ENCODE measurements at places on chromosomes 6 and 20.

- no peak for DNase-seq
These were observed 963.3 kb upstream of the GJE1 start for GRCh38 chr6:141169419-141169818.

- no peak for DNase-seq
These were observed 66.1 kb downstream of the ADGRB3 start for GRCh38 chr6:68701159-68701558.

DNA sequence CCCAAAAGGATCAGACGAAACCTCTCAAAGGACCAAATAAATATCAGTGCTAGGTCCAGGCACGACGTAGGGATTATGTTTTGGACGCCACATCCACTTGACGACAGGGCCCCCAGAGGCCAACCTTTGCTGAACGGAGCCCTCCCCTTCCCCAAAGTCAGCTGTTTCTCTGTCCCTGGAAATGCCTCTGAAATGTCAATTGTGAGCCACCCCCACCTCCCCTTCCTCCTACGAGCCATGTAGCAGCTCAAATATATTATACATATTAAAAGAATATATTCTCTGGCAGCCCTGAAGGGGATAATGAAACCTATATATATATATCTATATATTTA is 39.6 kb upstream of the BLCAP start:
- DNase-seq: no peak

DNA sequence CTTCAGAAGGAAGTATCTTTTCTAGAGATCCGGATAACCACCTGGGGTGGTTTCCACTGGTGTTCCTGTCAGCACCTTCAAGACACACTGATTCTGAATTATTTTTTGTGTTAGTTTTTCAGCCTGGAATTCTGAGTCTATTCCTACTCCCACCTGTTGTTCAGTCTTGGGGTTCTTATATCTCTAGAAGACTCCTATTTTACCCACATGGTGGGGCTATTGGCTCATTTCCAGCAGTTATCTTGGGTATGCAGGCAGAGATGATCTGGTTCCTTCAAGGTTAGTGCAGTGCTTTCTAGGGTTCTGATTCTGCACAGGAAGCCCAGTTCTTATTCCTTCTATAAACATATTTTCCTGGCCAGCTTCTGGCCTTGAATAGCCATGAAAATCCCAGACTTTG is 175.6 kb upstream of the PDE7B start:
- DNase-seq: no peak

DNA sequence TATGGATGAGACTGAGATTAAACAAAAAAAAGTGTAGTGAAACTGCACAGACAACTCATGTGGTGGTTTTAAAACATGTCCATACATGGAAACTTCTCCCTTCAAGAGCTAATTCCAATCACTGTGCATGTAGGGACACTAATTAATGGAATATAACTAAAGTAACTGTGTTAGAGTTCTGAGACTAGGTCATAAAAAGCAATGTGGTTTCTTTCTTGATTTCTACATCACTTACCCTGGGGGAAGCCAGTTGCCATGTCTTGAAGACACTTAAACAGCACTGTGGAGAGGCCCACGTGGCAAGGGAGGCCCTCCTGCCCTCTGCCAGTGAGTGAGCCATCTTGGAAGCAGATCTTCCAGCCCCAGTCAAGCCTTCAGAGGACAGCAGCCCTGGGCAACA is 118.2 kb upstream of the DST start:
- DNase-seq: no peak

- no peak for DNase-seq
These were observed 2.4 kb upstream of the MICB start for GRCh38 chr6:31495580-31495979.

DNA sequence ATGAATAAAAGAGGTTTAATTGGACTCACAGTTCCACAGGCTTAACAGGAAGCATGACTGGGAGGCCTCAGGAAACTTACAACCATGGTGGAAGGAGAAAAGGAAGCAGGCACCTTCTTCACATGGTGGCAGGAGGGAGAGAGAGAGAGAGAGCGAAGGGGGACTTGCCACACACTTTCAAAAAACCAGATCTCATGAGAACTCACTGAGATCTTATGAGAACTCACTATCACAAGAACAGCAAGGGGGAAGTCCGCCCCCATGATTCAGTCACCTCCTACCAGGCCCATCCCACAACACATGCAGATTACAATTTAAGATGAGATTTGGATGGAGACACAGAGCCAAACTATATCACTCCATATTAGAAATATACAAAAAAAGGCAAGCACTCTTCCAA is 6.1 kb upstream of the SIRPD start:
- no peak for DNase-seq

DNA sequence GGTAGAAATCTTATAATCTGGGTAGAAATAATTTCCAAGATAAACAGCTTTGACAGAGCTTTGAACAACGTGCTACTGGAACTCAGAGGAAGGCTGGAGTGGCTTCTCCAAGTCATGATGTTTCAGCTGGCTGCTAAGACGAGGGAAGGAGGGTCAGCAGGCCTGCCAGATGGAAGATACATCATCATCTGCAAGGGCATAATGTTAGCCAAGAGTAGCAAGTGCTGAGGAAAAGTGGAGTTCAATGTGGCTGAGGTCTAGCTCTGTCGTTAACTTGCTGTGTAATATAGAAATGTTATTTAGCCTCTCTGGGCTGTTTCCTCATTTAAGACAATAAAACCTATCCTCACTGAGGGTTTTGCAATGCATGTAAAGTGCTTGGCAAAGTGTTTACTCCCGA is 35.1 kb downstream of the RGS17 start:
- DNase-seq: no peak

DNA sequence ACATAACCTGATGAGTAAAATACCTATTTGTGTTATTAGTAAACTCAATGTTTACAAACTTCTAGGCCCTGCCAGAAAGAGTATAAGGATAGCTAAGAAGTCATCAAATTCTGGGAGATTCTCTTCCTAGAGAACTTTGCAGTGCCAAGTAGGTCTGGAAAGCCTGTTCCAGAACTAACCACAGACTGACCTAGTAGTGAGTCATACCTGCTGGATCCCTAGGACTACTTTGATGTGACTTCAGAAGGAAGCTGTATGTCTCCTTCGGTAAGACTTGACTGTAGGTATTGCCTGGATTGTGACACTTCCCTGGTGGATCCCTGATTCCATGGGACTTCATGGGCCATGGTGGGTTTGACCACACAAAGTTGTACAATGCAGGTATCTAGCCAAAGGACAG is 131.7 kb downstream of the DNAH8 start:
- no peak for DNase-seq

- no peak for DNase-seq
These were observed 36.8 kb downstream of the PNLDC1 start for GRCh38 chr6:159836718-159837490.

GRCh38 chr20:45044601-45045000 is 56.3 kb downstream of the KCNS1 start:
- no peak for DNase-seq

GRCh38 chr6:48714699-48715098 is 603.7 kb upstream of the PTCHD4 start:
- DNase-seq: no peak

DNA sequence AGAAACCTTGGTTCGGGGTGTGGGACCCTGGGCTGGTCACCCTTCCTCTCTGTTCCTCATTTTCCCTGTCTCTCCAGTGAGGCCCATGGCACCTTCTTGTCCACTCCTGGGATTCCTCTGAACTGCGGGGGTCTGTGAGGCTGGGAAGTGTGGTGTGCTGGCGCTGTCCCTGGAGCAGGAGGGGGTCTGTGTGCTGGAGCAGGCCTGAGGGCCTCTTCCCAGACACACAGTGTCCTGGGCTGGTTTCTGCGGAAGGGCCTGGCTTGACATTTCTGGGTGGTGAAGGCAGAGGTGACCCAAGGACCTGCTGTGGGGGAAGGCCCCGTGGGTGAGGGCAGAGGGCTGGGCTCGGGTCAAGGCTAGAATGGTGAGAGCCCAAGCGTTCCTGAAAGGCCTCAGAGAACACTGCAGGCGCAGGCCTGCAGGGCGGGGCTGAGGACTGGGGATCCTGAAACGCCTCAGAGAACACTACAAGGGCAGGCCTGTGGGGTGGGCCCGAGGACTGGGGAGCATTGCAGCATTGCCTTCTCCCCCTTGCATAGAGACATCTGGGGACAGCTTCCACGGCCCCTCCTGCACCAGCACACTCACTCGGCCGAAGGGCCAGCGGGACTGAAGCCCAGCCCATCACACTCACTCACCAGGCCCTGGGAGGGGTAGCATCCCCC is 10.6 kb upstream of the BAK1 start:
- no peak for DNase-seq

DNA sequence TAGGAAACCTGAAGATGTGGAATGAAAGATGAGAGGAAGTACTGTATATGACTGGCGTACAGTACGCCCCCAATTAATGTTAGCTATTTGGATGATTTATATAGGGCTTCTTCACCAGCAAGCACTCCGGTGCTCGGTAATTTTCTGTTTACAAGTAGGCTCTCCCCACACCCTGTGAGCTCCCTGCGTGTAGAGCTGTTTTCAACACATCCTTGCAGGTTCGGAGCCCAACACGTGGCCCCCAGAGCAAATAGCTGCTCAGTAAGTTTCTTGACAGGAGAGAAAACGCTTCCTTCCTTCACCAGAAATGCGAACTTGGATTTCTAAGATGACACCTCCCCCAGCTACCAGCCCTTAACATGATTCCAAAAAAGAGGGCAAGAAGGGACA is 1.2 kb upstream of the RAB22A start:
- no peak for DNase-seq

DNA sequence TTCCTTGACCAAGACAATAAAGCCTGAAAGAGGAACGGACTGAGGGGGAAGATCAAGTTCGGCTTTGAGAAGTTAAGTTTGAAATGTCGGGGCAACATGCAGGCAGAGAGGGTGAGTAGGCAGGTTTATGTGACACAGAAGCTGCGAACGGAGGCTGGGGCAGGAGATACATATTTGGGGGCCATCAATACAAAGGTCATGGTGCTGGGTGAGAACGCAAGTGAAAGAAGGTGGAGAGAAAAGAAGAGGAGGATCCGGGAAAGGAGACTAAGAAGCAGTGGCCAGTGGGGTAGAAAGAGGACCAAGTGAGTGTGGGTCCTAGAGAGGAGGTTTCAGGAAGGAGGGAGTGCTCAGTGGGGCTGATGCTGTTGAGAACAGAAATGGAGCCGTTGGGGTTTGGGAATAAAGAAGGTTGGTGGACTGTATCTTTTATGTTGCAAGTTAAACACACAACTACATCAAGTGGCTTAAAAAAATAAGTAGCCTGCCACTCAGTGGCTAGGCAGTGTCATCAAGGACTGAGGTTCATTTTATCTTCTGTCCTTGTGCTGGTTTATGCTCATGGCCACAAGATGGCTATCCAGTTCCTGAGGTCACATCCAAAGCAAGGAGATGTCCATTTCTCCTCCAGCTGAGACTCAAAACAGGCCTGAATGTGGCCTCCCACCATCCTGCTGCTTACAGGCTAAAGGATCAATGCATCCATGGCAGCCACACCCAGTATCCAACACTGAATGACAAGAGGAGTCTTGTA is 1.7 kb upstream of the BLCAP start:
- no peak for DNase-seq

DNA sequence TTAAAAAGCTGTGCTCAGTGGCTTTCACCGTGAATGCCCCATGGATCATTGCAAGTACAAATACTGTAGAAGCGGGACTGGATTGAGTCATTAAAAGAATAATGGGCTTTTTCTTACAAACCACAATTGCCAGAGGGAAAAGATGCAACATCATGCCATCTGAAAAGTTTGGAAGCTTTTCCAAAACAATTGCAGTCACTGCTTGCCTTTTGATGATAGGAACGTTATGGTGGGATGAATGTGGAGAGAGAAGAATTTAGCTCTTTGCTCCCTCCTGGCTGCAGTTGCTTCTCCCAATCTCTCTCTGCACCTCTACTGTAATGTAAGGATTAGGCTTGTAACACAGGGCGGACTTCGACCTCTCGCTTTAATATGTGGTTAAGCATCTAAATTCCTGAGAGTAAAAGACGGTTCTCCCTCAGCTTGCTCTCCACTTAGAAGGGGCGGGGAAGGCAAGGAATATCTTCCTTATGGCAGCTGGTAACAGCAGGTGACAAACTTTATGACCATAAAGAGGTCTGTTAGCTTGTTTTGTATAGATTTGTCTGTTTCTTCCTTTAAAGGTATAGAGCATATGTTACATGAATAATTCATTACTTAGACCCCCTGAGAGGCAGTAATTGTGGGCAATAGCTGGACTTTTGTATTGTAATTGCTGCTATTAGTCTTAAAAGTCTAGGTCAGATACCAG is 376.1 kb downstream of the UTRN start:
- no peak for DNase-seq

DNA sequence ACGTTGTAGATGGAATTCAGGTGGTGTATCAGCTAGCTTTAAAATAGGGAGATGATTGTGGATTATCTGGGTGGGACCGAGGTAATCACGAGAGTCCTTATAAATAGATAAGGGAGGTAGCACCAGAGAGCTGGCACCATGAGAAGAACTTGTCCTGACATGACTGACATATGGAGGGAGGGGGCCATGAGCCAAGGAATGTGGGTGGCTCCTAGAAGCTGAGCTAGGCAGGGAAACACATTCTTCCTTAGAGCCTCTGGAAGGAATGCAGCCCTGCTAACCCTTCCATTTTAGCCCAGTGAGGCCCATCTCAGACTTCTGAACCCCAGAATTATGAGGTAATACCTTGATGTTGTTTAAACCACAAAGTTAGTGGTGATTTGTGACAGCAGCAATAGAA is 321.1 kb upstream of the SULF2 start:
- DNase-seq: no peak

- no peak for DNase-seq
These were observed 33.8 kb downstream of the DLGAP4 start for GRCh38 chr20:36339646-36340592.

DNA sequence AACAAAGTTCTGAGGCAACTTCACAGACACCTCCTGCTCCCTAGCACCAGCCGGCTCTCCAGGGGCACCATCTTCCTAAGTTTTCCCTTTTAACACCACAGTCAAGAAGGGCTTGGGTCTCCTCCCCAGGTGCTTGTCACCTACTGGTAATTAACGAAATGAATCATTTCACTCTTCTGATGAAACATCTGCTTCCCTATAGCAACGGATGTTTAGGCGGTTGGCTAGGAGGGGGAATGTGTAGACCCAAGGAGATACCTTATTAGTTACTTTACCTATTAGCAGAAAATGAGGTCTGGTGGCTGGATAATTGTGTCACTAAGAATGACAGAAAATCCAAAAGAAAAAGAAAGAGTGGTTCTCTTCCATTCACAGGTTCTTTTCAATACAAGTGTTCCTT is 46.3 kb upstream of the FABP7 start:
- DNase-seq: no peak

- no peak for DNase-seq
These were observed 374.9 kb upstream of the FLRT3 start for GRCh38 chr20:14712302-14712739.

DNA sequence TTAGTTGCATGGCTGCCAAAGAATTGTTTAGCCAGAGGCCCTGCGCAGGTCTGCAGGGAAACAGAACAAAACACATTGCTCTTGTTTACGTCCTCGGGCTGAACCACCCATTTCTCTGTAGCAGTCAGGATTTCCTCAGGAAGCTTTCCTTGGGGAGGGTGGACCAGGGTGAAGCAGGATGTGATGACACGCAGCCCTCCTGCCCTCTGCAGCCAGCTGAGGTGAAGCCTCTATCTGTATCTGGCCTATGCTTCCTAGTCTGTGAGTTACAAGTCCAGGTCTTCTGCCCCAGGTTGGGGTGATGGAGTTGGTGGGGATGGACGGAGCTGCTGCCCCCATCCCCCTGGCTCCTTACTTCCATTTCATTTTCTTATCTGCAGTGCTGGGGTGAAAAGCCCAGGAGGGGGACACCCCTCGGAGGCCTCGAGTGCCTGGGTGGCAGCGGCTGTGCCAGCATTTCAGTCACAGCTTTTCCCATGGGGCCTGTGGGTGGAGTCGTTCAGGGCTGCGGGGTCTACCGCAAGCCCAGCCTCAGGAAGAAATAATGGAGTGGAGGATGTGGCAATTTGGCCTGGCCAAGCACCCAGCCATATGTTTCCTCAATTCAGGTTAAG is 24.9 kb downstream of the SASH1 start:
- no peak for DNase-seq

Data from NCI-H510A treated with DMSO at 0.1 percent for 48 hours (cell line).